Stimulated activated CD8-positive, alpha-beta memory T cell treated with anti-CD3 and anti-CD28 coated beads, Interleukin-15, amount 100 ng/mL, for 1 hour (primary cell): ENCODE measurements at places on chromosomes 11 and 22.

GRCh38 chr22:43919106-43919973 lies 4.3 kb upstream of the PNPLA3 start:
- no peak for DNase-seq

GRCh38 chr11:63986932-63987513 lies 785 bp downstream of the OTUB1 start:
- no peak for DNase-seq

DNA sequence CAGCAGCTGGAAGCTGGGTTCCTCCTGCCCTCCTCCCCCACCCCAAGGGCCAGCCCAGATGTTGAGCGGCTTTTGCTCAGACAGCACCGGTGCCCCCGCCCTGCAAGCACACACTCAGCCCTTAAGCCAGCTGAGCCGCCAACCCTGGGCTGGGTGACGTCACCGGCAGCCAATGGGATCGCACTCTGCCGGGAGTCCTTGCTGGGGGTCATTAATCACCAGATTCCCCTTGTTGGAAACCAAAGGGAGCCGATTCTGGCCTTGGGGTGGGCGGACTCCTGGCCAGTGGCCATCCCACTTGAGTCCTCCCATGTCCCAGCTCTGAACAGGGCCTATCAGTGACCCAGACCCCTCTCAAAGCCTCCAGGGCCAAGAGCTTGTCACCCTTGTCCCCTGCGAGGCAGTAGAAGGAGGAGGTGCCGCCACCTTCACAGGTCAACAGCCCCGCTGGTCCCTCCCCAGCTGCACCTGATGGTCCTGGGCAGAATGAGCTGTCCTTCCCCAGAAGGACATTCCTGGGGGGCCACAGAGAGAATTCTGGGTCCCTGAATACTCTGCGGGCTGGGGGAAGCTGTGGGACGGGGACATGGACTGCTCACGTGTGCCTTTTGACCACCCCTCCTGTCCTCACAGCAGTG lies 7.4 kb downstream of the DUSP8 start:
- no peak for DNase-seq

- DNase-seq, result no peak
These were observed 2.1 kb downstream of the SOX10 start for GRCh38 chr22:37982151-37982785.

DNA sequence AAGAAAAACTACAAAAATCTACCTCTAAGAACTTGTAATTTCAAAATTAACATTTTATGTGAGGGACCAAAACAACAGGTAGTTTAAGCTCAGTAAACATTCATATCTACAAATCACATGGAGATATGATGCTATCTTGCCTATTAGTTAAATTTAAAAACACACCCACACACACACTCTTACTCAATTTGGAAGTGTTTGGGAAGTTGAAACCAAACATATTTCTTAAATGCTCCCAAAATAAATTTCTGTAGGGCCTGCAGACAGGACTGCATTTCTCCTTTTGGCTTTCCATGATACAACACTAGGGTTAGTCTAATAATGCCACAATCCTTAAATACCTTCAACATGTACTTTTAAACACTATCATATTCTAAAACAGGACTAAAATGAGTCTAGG lies 7.0 kb downstream of the PITPNB start:
- no peak for DNase-seq

GRCh38 chr11:36187622-36188021 lies 101.6 kb downstream of the COMMD9 start:
- no peak for DNase-seq

GRCh38 chr11:33135216-33135615 lies 26.1 kb downstream of the CSTF3 start:
- no peak for DNase-seq

GRCh38 chr11:61963016-61963281 lies 4.5 kb downstream of the FTH1 start:
- DNase-seq, result no peak

DNA sequence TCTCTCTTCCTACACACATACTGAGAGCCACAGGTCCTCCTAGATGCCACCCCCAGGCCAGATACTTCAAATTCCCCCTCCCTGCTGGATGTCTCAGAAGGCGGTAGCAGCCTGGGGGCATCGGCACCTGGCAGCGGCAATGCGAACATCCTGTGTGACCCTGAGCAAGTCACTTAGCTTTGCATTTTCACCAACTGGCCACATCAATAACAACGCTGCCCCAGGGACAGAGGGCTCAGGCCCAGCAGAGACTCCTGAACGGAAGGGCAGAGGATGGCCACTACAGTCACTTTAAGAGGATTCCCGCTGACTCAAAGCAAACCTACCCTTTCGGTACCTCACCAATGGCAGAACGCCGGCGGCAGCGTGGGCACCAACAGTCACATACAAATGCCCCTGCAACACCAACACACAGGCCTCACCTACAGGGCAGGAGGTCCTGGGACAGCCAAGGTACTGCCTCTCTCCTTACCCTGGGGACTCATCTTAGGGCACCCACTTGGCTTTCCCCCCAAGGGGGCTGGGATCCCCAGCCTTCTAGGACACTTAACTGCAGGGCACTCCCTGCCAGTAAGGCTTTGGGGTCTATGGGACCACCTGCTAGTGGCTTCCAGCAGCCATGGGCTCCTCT lies 1.6 kb downstream of the LMO1 start:
- DNase-seq, result no peak

DNA sequence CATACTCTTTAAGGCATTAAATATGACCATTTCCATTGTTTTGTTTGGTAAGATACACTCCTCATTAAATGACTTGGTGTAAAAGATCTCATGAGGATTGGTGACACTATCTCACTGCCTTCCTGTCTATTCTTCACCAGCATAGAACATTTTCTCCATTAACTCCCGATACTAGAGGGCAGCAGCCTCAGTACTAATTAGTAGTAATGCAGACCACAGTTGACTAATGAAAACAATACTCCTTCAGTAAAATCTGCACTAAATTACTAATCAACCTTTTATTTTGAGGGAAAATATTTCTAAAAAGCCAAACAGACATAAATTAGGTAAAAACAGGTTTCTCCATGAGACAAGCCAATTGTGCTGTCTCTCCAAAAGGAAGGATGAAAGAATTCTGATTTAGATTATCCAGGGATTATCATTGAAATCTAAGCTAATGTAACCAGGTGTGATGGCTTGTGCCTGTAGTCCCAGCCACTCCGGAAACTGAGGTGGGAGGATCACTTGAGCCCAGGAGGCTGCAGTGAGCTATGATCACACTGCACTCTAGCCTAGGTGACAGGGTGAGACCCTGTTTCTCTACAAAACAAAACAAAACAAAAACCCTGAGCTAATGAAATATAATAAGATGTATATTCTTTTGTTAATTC lies 9.4 kb downstream of the PGM2L1 start:
- DNase-seq, result peak; percentile 55

- no peak for DNase-seq
These were observed 400.3 kb downstream of the AASDHPPT start for GRCh38 chr11:106477776-106478175.

DNA sequence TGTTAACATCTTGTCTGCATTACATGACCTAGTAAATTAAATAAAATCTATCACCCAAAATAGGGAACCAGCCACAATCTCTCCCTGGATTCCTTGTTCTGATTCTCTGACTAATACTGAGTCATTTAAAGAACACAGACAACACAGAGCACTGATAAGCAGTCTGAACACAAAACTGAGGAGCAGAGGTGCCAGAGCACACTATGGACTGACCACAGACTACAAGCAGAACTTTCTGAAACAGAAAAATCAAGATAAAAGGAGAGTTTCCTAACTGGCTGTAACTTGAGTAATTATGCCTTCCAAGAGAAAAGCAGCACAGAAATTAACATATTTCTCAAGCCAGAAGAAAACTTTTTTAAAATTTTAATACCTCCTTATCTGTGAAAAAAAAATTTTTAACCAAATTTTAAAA lies 128.8 kb downstream of the SGSM3 start:
- DNase-seq, result no peak

DNA sequence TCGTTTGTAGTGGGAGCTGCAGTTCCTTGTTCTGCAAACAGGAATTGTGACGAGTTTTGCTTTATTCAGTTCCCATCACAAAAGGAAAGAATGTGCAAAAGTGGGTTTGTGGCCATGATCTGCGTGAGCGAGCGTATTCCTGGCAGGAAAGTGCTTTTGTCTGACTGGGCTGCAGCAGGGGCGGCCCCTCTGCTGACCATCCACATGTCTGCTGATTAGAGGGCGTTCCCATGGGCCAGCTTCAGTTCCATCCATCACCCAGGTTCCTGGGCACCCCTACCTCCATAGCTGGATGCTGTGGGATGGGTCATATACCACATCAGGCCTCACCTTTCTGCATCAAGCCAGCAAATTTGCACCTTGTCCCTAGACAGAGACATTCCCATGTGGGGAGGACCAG lies 28.9 kb upstream of the GAL start:
- no peak for DNase-seq

- no peak for DNase-seq
These were observed 7.1 kb downstream of the MS4A18 start for GRCh38 chr11:60731586-60731985.

DNA sequence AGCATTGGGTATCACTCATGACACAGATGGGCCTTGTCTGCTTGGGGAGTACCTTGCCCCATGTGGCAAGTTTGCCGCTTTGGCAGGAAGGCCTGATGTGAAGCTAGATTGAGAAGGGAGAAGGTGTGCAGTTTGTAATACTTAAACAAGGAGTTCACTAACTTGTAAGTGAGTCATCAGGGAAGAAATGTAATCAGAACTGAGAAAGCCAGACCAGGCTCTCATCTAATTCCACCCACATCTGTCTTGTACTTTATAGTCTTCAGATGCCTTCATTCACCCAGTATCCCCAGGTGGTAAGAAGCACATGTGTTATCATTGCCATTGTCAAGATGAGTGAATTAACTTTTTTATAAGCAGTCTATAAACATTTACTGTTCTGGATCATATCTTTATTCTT lies 116.0 kb upstream of the DDI1 start:
- DNase-seq, result no peak

GRCh38 chr11:109853156-109853776 lies 239.9 kb upstream of the ZC3H12C start:
- no peak for DNase-seq

- DNase-seq, result no peak
These were observed 272.0 kb upstream of the SESN3 start for GRCh38 chr11:95503047-95503446.

DNA sequence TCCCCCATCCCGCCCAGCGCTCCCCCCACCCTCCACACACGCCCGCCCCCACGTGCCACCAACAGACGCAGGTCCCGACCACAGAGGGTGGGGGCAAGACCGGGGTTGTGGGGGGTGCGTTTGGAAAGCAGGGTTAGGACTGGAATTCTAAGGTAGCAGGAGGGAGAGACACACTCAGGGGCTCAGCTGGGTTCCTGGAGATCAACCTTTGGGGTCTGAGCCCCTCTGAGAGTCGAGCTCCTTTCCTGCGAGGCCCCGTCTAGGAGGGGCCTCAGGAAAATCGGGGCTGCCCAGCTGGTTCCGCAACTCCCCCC lies 429 bp downstream of the PGGHG start:
- no peak for DNase-seq

DNA sequence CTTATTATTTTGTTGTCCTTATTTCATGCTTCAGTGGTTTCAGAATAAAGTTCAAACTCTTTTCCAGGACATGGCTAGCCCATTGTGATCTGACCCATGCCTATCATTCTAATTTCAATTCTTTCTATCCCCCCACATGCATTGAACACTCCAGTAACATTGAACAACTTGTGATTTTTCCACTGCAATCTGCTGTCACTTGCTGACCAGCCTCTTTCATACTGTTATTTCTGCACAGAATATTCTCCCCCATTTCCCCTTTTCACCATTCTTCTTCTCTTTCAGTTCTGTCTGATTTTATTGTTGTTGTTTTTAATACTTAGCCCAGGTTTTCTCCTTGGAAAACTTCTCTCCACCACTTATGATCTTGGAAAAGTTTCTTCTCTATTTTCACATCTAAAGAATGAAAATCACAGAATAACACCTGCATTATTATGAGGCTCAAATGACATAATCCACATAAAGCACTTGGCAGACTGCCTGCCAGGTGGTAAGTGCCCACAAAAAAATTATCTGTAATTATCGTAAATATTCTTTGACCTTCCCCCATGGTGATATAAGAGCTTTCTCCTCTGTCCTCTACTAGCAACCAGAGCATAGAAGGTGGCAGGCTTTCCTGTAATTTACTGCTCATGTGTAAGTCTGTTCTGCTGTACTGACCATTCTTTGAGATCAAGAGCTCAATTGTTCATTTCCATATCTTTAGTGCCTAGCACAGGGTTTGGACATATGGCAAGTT lies 51.9 kb upstream of the EED start:
- no peak for DNase-seq

DNA sequence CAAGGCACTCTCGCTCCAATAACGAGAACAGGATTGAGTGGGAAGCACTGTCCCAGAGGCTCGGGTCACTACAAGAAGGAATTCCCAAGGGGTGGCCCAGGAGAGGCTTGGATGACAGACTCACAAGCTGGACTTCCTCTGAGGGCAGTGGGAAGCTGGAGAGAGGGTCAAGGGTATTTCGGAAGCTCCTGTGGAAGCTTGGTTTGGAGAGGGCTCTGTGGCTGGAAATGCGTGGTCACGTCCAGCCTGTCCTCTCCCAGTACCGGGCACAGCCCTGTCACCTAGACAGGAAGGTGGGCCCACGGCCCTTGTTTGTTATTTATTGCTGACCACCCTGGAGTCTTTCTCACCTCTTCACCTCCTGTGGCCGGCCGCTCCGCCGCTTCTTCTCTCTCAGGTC lies 5.3 kb downstream of the SYNGR1 start:
- no peak for DNase-seq

DNA sequence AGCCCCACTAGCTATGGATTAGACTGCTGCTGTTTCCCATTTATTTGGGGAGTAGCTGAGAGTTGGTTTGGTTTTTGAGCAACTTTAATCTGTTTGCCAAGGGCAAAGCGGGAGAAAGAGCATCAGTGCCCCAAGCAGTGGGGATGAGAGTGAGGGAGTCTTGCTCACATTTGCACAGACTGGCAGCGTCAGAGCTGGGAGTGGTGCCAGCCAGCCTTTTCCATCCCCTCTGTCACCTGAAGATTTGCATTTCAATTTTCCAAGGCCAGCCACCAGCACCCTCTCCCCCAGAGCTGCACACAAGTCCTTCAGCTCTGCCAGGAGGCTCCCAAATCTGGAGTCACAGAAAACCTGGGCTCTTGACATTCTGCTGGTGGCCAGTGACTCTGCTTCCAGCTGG lies 21.0 kb upstream of the UVRAG start:
- DNase-seq, result no peak

- no peak for DNase-seq
These were observed 47.6 kb upstream of the KCNQ1OT1 start for GRCh38 chr11:2747248-2748027.

GRCh38 chr11:56396047-56396446 lies 16.4 kb upstream of the OR5AL1 start:
- DNase-seq, result no peak

DNA sequence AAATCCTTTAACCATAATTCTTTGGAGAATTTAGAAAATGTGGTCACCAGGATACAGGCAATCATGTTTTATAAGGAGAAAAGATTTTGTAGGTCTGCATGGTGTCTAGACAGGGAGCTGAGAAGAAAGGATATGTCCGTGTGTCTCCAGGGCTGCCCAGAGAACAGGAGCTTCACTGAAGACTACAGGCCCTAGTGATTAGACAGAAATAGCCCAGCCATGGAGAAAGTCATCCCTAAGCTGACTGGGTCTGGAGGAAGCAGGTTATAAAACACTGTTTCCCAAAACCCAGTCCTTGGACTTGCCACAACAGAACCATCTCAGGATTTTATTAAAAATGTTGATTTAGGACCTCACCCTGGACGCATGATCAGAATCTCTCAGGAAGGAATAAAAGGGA lies 84.4 kb downstream of the GALNT18 start:
- DNase-seq, result no peak
